ENCODE measurements at places on chromosomes 16 and 17.

GRCh38 chr17:31780483-31780882 lies 78.6 kb downstream of the COPRS start:
- no peak for DNase-seq

DNA sequence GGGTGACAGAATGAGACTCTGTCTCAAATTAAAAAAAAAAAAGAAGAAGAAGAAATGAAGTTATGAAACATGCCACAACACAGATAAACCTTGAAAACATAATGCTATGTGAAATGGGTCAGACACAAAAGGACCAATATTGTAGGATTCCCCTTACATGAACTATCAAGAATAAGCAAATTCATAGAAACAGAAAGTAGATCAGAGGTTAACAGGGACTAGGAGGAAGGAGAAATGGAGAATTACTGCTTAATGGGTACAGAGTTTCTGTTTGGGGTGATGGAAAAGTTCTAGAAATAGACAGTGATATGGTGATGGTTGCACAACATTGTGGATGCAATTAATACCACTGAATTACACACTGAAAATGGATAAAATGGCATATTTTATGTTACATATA lies 16.3 kb downstream of the RANBP10 start:
- no peak for DNase-seq

GRCh38 chr17:36136036-36136435 lies 32.4 kb downstream of the CCL4 start:
- no peak for DNase-seq

- DNase-seq = peak; percentile 64
Measured at GRCh38 chr17:79395066-79395465, 215.8 kb downstream of the RBFOX3 start.

- no peak for DNase-seq
Measured at GRCh38 chr16:86930663-86931373, 352.5 kb downstream of the FOXL1 start.

DNA sequence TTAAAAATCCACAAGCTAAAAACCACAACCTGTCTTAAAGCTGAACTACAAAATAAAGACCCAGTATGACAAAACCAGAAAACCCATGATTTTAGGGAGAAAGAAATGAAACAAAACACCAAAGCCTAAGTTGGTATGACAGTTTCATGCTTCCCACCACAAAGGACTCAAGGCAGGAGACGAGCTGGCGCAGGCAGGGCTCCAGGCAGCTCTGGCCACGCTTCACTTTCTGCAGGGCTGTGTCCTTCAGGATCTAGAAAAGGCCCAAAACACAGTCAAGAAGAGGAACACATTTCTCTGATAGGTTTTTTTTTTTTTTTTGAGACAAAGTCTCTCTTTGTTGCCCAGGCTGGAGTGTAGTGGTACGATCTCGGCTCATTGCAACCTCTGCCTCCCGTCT lies 75.3 kb downstream of the WDR59 start:
- DNase-seq = no peak

DNA sequence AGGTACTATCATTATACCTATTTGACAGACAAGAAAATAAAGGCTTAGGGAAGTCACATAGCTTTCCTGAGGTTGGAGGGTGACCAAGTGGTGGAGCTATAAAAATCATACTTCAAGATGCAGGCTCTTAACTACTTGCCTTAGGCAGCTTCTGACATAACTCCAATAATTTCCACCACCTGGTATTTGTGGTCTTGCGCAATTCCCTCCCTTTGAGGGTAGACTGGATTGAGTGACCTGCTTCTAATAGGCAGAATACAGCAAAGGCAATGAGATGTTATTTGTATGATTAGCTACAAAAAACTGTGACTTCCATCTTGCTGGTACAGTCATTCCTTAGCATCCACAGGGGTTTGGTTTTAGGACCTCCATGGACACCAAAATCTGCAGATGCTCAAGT lies 385.5 kb downstream of the TMEM114 start:
- no peak for DNase-seq

DNA sequence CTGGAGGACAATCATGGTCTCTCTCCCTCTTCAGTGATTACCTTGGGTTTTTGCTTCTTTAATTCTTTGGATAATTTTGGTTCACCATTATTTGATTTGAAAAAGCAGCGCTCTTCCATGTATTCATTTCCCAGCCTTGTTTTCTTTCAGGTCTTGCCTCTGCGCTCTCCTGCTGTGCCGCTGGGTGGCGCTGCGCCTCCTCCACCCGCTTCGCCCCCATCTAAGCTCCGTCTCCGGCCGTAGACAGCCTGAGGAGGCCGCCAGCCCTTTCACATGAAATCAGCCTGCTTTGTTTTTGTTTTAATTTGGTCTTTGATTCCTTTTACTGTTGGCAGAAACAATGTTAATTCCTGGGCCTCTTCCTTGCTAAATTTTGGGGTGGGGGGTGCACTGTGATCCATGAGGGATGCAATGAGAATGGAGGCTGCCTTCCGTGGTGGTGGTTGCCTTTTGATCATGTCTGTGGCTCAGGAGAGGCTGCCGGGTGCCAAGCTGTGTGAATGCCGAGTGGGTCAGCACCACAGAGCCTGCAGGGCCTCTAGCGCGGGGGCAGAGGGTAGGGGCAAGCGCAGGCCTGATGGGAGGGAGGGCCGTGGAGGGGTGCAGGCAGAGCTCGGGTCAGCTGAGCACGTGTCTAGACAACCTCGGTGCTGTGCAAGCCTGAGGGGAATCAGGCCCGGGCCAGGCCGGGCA lies 64.1 kb downstream of the PLD6 start:
- DNase-seq = no peak

DNA sequence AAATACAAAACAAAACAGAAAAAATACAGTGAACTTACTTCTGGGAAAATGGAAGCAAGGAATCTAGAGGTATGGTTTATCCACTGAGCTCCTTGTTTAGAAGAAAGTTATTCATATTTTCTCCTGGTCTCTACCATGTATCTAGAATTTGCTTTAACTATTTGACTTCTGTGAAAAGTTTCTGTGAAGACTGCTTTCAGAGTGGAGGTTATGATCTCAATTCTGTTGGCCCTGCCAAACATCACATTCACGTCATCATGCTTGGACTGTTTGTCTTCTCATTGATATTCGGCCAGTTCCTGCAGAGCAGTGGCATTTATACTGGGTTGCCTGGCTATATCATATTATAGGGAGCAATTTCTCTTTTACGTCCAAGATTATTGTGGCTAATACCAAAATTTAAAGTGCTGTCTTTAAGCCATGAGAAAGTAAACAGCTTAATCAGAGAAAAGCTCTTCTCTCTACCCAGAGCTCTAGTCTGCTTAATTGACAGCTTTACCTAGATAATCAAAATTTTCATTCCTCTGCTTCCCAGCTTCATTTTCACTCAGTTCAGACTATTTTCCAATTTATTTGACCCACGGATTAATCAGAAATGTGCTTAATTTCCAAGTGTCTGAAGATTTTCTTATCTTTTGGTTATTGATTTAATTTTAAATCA lies at the start of gene ABCA8:
Gene ABCA8 (minus strand): TSS at position 212 of the 661 bp plus-strand sequence. CDS start 13,358 bp downstream, outside the sequence.
- DNase-seq = peak; percentile 84

DNA sequence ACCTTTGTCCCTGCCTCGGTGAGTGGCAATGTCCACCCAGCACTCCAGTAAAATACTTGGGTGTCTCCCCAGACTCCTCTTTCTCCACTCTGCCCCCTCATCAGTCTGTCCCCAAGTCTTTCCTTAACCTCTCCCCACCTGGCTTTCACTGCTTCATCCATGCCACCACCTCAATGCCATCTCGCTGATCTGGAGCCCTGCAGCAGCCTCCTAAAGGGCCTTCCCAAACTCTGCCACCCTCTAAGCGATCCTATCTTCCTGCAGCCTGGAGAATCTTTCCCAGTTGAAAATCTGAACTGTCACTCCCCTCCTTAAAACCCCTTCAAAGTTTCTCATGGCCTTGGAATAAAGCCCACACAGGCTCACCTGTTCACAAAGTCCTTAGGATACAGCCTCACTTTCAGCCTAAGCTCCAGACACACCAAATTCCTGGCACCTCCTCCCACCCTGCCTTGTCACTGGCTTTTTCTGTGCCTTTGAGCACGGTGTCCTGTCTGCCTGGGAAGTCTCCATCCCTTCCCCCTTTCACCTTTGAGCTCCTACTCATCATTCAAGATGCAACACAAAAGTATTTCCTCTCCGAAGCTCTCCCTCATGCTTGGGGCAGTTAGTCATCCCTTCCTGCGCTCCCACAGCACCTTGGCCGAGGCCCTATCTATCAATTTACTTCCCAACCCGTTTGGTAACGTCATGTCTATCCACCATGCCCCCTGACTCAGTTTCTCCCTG lies 2.8 kb downstream of the WNK4 start:
- no peak for DNase-seq

GRCh38 chr17:66455060-66455459 lies 152.6 kb downstream of the PRKCA start:
- no peak for DNase-seq

- DNase-seq = no peak
Measured at GRCh38 chr17:13650096-13650675, 48.5 kb upstream of the HS3ST3A1 start.

DNA sequence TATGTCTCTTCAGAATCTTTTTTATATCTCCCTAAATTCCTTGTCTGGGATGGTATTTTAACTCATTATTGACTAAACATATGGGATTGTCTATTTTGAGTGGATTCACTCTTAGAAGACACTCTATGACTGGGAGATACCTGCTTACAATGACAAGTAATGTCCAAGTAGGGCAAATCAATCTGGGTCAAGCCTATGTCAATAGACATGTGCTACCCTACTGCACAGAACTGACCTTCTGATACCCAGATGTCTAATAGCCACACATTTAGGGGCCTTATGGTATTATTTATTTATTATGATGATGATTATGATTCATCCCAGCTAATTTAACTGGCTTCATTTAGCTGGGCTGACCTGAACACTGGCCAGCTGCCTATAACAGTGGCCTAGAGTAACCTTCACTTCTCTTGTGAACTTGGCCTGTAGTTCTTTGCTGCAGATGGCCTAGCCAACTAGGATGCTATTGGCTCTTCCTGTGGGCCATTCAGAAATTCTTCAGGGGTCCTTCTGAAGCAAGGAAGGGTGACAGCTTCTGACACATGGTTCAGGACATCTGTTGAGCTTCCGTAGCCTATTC lies 138.0 kb downstream of the ANKFN1 start:
- DNase-seq = peak; percentile 4

GRCh38 chr17:60665602-60666001 lies 12.0 kb upstream of the BCAS3 start:
- DNase-seq = no peak

- no peak for DNase-seq
Measured at GRCh38 chr17:728911-729310, 3.5 kb upstream of the TLCD3A start.

- DNase-seq = peak; percentile 95
Measured at GRCh38 chr17:1008008-1008761, 11.3 kb downstream of the TIMM22 start.

GRCh38 chr17:72351884-72352346 lies 231.1 kb downstream of the SOX9 start:
- no peak for DNase-seq

DNA sequence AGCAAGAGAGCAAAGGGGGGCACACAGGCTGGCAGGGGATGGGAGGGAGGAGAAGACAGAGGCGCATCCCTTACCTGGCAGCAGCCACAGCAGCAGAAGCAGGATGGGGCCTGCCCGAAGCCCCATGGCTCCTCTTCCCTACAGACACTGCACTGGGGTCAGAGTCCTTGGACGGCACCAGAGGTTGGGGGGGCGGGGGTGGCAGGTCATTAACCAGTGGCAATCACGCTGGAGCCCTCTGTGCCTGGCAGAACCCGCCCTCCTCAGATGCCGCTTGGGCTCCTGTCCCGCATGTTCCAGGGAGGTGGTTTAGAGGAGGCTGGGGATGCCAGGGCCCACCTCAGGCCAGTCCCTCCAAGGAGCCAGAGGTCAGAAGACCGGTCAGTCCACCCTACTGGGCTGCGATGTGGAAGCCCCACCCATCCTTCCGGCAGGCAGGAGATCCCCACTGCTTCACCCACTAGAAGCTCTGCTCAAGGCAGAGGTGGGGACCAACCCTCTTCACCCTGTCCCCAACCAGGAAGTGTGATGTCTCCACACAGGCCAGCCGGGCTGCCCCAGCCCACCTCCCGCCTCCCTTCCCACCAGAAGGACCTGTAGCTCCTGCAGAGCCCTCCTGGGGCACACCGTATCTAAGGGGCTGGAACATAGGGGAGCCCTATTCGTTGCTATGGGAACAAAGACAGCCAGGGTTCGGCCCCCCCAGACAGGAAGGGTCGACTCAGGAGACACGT lies 11.7 kb downstream of the ZG16B start:
- DNase-seq = no peak

DNA sequence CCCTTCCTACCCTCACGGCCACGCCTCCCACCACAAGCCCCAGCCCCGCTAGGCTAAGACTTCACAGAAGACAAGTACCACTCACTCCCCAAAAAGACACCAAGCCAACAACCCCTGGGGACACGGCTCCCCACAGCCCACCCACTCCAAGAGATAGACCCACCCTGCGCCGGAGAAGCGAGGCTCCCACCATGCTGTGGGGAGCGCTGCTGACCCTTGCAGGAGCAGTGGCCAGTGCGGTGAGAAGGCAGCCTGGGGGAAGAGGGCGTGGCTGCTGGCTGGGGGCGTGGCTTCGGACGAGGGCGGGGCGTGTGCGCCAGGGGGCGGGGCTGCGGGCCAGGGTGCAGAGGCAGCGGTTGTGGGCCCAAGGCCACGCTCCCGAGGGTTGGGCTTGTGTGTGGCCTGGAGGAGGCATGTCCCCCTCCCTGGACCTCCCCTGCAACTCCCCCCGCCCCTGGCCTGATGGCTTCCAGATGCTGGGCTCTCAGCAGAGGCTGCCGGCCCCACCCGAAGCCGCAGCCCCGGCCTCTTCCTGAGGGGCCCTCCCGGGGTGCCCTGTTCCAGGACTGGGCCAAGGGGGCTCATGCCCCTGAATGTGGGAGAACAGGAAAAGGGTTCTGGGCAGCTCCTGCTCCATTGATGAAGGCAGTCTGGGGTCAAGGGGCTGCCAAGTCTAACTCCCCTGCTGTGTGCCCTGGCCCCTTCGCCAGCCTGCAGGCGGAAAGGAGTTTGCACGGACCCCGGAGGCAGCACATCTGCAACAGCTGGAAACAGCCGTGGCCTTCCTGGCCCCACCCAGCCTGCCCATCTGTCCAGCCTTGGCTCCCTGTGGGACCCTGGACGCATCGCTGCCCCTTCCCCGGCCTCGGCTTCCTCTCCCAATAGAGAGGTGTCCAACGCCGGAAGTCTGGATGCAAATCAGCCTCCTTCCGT lies 9.1 kb downstream of the TFAP4 start:
- DNase-seq = peak; percentile 98

DNA sequence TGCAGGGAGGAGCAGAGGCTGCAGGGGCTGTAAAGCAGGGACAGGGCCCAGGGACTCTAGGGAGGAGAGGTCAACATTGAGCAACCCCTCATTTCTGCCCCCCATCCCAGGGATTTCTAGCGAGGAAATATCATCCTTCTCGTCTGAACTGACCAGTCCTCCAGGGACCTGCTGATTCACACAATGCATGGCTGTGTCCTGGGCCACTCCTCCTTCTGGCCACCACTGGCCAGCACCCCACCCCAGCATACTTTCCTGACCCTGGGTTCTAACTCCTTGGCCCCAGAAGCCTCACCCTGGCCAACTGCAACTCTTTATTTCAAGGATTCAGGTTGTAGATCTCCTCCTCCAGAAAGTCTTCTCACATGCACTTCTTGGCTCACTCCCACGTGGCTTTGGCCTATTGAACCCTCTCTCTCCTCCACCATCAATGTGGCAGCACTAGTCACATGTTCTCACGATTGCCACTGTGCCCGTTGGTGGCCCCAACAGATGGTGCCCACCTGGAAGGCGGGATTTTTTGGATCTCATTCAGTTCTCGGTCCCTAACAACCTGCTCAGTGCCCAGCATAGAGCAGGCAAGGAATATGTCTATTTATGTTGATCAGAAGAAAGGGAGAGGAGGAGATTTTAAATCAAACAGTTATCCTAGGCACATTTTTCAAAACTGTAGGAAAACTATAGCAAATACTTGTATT lies 41.5 kb downstream of the CUEDC1 start:
- no peak for DNase-seq

GRCh38 chr17:64005734-64006167 lies 7.6 kb downstream of the PRR29 start:
- DNase-seq = no peak

Data from muscle of leg (tissue), 16 donors.